H1 (cell line): ENCODE measurements at places on chromosomes 6 and 20. TPM values are rescaled to one million over a fixed set of nuclear protein-coding genes. Genes with fewer than 3 reads are reported as not detected.

The ADAM33 gene
- 5.7 and 6.0 TPM in 2 replicates for total RNA-seq

DNA sequence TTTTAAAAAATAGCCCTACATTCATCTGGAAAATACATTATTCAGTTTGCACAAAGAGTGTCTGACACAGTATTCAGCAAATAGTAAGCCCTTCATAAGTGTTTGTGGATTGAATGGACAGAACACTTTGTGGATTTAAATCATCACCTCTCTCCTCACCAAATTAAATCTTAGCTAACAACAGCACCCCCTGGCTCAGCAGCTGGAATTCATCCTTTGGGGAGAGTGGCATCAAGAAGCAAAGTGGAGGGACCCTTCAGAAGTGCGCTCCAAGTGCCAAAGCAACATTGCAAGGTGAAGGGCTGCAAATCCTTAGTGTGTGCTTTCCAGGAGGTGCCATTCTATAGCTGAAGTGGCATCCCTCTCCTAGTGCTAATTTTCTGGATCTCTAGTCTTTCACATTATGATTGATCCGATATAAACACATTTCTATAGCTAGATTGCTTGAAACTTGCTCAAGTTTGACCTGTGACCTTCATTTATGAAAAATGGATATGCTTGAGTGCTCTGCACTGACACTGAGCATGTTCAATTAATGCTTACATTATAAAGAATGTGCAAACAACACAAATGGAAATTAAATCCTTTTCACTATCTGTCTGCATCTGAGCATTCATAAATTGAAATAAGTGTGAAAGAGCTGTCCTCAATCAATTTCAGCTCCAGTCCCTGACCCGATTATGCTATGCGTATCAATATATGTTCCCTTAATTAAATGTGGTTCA, 891.7 kb downstream of the C6orf118 start:
- no peak for DNase-seq

The FUT9 gene
- total RNA-seq = 4.0 and 4.9 TPM in 2 replicates

- DNase-seq = no peak
Observed at GRCh38 chr6:149209871-149210775, 107.4 kb upstream of the TAB2 start.

DNA sequence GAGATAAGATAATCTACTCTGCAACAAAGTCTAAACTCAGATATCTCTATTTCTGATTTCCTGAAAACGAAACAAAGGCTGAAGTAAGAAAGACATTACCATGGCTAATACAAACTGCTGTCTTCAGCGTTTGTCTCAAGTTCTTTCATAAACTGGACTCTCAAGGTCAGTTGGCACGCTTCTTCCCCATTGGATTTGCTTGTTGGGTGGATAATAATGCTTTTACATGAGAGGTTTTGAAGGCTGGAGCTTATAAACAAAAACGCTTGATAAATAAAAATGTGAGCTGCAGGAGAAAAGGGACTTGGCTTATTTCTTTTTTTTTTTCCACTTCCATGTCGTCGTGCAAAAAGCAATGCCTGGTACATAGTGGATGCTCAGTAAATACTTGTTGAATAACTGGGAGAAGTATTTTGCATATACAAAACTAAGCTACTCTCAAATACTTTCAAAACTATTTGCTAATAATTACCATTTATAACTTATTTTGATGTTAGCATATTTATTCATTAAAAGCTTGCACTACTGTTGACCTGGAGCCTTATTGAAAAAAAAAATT, 65.7 kb upstream of the EEF1A1 start:
- no peak for DNase-seq

The GHRH gene
- not detected in 2 replicates for total RNA-seq

- DNase-seq = no peak
Observed at GRCh38 chr20:23870461-23870860, 9.1 kb downstream of the CST5 start.

The GSTA4 gene
- 13.2 and 13.9 TPM in 2 replicates for total RNA-seq

DNA sequence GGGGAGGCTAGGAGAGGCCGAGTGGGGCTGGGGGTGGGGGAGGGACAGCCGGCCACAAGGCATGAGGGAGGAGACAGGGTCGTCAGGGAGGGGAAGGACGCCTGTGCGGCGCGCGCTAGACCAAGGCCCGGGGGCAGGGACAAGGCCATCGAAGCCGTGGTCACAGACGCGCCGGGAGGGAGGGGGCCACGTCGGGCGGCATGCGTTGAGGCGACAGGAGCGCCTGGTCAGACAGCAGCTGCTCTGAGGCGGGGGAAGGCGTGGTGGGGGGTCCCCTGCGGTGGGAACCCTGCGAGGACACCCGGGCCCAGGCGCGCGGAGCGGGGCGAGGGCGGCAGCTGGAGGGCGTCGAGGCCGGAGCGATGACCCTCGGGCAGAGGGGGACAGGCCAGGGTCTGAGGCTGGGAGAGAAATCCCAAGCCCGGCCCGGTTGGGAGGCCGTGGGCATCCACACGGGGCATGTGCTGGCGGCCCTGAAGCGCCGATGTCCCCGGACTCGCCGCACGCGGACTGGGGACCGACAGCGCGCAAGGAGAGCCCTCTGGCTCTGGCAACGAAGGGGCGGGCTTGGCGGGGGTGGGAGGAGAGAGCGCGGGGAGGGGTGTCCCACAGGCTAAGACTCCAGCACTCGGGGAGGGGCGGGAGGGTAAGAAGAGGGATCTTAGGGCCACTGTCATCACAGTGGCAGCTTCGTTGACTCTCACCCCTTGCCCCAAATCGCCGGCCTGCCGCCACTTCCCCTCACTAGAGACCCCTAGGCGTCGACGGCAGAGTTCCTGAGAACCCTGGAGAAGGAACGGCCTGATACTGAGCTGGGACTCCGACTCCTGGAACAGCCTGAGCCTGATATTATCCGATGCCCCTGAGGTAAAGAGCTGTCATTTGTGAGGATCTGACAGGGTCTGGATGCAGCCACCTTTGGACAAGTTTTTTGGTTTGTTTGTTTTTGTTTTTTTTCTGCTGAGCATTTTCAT, 5.0 kb downstream of the TMEM239 start:
- DNase-seq = peak; percentile 60

DNA sequence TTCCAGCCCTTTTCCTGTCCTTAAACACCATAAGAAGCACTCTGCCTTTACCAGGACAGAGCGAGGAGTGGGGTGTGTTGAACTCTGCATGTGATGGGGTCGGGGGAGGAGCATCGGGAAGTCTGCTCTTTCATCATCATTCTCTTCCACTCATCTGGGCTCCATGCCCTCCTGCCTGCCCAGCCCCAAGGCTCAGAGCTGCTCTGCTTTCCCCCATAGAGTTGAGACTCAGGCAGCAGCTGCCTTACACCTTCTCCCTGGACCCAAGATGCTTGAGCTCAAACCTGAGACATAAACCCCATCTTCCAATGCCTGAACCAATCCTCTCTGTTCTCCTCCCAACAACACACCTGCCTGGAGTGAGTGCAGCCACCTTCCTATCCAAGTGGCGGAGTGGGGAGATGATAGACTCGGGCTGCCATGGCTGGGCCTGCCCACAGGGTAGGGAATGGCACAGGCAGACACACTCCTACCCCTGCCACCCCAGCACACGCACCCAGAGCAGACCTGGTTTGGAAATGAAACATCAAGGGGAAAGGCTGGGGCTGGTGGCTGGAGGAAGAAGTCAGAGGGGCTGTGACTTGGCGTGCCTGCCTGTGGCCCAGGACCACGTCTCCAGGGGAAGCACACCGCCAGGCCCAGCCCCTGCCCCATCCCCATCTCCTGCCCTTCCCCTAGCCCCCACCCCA, 28.4 kb downstream of the TFEB start:
- no peak for DNase-seq

GRCh38 chr6:52417675-52418111, 2.4 kb upstream of the EFHC1 start:
- DNase-seq = no peak

GRCh38 chr20:18256440-18257090, 31.8 kb upstream of the ZNF133 start:
- DNase-seq = no peak

DNA sequence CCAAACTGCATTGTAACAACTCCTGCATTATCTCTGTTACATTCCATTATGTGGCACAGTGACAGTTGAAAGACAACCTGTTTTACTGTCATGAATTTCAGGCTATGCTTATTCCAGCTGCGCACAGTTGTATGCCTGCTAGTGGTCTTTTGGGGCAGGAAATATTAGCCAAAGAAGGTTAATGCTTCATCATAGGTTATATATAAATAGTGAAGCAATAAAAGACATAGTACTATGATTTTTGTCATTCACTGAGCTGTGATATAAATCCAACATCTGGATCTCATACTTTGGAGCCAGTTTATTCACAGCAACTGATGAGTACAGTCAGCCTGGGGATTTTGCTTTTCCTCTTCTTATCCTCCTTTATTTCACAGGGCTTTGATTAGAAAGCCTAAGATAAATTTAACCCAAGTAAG, 55.6 kb downstream of the FILIP1 start:
- no peak for DNase-seq
